ENCODE measurements at places on chromosomes 3 and 15.
A peak's percentile ranks its signal among the peaks of the same experiment; 100 is the strongest.

DNA sequence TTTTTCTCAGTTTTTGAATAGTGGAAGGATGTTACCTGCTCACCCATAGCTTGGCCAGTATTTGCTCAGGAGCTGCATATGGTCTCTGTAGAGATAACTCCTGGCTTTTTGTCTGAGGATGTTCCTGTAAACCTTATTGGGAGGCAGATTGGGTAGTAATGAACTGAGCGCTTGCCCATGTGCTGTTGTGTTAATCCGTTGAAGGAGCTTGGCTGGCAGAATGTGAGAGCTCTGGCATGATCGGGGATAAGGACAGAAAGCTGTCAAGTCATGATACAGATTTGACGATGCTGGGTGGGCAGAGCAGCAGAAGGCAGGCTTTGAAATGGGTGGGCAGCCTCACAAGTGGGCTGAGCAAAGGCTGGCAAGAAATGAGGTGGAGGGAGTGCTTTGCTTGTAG lies 27.4 kb downstream of the SH3GL3 start:
- no peak for DNase-seq

- DNase-seq, result no peak
Observed at GRCh38 chr3:71917545-71917944, 132.6 kb upstream of the PROK2 start.

DNA sequence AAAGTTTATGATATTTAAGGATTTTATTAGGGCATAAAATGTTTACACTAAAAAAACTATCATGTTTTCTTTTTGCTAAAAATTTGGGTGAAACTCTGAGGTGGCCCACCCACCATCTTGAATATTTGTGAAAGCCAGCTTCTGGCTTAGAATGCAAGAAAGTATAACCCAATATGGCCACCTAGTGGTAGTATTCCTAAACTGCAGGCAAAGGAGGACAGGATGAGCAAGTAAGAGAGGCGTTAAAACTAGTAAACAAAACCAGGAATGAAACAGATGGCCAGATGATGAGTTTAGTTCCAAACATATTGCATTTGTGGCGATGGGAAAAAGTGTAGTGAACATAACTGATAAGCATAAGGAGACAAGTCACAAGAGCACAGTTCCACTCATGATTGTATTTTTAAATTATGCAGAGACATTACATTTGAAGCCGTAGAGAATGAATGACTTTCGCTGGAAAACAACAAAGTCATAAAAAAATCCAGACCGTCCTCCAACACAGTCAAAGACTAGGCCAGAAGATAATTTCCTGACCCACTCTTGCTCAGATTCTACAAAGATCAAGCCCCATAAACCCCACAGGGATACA lies 103.3 kb upstream of the PRTG start:
- peak; percentile 72 for DNase-seq

DNA sequence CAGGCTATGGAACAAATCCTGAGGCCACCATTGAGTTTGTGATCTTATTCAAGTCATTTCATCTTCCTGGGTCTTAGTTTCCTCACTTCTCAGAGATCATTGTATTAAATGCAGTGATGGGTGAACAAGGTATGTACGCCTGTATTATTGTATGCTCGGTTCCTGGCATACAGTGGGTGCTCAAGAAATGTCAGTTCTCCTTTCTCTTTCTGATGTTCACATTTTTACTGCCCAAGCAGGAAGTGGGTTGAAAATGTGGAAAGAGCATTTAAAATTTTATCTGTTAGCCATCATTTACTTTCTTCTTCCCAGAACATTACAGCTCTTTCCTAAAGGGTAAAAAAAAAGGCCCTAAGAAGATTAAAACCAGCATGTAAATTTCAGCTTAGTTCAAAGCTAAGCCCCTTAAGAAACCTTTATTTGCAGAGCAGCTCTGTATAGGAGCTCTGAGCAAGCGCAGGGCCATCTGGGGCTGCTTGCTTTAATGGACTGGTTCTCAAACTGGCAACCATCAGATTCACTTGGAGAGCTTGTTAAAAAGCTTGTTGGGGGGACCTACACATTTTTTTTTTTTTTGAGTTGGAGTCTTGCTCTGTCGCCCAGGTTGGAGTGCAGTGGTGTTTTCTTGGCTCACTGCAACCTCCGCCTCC lies 179.4 kb downstream of the CHST2 start:
- no peak for DNase-seq

DNA sequence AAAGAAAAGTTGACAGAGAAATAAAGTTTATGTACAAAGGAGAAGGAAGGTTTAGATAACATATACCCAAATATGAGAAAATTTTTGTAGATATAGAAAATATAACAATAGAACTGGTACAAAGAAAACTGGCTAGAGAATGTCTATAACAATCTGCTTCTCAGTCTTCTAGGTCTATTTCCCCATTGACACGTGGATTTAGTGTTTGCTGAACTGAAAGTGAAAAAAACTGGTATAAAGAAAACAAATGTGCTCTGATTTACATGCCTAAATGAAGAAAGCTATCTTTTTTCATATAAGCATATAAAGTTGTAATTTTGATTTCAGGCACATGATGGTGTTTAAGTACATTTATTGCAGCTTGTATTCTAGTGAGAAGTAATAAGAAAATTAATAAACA lies 9.8 kb downstream of the KCNMB2 start:
- no peak for DNase-seq

Measured in H4 (cell line).